ENCODE measurements at places on chromosomes 1 and 21.

- no peak for DNase-seq
Measured at GRCh38 chr1:94951046-94951445, 24.1 kb upstream of the CNN3 start.

DNA sequence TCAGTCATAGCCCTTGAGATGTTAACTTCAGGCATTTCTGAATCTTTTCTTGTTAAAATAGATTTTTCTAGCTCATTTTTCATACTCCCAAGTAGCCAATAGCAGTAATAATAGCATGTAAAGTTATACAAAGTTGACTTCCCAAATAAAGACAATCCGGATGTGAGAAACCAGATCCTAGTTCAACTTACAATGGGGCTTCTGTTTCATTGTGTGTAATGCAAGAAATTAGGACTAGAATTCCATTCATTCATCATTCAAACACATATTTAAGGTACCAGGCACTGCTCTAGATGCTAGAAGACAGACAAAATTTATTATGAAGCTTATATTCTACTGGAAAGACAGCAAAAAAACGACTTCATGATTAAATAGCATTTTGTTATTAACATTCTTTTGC lies 240.3 kb downstream of the OLFM3 start:
- DNase-seq, result no peak

DNA sequence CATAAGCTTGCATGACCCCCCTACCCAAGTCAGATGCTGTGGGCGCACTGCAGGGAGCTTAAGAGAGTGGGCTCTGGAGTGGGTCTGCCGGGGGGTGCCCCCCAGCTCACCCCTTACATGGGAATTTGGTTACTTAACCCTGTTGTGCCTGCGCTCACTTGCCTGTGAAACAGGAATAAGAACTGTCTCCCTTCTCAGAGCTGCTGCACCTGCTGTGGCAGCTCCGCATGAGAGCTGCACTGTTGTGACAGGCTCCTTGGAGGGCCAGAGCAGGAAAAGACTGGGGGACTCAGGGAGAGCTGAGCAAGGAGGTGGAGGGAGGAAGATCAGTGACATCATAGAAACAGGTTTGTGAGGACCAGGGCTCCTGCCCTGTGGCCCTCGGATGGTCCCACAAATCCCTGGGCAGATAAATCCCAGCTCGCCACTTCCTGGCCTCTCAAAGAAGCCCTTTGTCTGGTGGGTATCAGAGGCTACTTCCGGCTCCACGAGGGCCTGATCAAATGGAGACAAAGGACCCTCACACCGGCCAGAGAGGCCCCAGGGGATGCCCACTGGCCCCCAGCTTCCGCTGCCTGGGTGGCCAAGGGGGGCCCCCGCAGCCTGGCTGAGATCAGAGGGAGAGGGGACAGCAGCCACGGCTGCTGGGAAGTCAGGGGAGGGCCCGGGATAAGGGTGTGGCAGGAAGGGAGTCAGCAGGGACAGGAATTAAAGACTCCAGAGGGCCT lies 28.9 kb upstream of the LAPTM5 start:
- DNase-seq, result no peak

DNA sequence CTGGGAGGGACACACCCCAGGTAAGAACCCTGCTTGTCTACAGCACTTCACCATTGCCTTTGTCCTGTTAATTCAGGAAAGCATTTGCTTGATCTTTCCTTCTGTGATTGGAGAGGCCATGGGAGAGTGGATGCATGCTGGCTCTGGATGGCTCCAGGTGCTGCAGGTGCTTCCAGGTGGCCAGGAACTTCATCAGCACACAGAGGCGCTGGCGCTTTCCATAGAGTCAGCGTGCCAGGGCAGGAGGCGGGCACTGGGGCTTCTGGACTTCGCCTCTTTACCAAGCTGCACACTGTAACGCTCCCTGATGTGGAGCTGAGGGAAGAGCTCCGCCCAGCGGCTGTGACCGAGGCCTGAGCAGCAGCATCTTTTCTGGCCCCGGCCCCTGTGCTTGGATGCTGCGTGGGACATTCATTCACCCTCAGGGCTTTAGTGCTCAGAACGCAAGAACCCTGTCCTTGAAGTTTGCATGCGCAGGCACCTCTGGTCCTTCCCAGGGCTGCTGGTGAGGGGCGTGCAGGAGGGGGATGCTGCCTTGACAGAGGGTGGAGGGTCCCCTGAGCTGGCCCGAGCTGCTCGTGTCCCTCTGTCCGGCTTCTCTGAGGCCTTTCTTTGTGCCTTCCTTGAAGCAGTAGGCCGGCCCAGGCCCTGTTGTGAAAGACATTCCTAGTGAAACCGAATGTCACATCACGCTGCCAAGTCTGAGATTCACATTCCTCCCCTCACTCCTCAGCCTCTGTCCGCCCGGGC lies 1.6 kb upstream of the MX2 start:
- DNase-seq, result no peak

GRCh38 chr1:213989002-213989855 lies 1.5 kb downstream of the PROX1 start:
- no peak for DNase-seq

DNA sequence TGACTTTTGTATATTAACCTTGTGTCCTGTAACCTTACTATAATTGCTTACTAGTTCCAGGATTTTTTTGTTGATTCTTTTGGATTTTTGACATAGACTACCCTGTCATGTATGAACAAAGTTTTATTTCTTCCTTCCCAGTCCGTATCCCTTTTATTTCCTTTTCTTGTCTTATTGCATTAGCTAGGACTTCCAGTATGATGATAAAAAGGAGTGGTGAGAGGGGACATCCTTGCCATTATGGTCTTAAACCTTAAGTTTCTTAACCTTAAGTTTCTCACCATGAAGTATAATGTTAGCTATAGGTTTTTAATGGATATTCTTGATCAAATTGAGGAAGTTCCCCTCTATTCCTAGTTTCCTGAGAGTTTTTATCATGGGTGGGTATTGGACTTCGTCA lies 24.5 kb upstream of the TBX19 start:
- DNase-seq, result no peak

DNA sequence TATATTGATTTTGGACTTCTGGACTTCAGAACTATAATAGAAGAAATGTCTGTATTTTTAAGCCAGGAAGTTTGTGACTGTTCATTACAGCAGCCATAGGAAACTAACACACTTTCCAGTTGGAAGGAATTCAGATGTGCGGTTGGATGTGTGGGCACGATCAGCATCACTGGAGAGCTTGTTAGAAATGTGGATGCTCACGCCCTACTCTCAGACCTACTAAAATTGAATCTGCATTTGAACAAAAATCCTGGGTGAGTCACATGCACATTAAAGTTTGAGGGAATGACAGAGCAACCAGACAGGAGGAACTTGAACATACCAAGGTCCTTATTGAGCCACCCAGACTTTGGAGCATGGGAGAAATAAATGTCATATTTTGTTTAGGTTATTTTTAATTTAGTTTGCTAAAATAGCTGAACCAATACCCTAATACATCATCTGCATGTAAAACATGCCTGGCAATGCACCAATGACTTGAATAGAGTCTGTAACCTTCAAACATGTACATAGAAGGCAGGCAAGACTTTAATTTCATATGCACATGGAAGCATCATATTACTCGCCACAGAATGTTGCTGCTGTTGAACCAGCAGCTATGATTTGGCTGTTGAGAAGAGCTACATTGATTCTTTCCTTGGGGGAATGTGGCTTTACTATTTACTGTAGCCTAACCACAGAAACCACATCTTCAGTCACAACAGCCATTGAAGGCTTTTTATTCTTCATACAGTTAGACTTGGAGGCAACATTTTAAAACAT lies 346.2 kb downstream of the BARHL2 start:
- no peak for DNase-seq

DNA sequence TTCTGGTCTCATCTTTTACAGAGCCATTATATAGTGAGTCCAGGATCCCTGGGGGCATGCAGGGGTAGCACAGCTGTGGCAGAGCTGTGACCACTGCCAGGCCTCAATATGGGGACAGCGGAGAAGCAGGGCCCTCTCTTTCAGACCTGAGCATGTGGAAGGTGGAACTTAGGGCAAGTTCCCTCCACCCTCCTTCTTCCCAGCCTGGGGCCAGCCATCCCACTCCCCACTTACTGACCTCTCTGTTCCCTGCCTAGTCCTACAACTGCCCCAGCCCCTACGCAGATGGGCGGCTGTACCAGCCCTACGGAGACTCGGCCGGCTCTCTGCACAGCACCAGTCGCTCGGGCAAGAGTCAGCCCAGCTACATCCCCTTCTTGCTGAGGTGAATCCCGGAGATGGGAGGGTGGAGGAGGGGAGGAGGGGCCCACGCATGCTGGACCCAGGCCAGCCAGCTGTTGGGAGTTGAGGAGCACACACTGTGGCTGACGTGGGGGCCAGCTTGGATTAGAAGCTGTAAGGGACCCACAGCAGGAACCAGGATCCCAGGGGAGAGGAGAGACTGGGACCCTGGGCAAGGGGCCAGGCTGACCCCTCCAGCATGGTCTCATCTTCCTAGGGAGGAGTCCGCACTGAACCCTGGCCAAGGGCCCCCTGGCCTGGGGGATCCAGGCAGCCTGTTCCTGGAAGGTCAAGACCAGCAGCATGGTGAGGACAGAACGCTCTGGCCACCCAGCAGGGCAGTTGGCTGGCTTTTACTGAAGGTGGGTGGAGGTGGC lies 10.7 kb downstream of the PSRC1 start:
- no peak for DNase-seq

- no peak for DNase-seq
Measured at GRCh38 chr1:236455243-236455642, 61.2 kb downstream of the EDARADD start.

- no peak for DNase-seq
Measured at GRCh38 chr1:202058001-202058908, 47.9 kb downstream of the ELF3 start.

DNA sequence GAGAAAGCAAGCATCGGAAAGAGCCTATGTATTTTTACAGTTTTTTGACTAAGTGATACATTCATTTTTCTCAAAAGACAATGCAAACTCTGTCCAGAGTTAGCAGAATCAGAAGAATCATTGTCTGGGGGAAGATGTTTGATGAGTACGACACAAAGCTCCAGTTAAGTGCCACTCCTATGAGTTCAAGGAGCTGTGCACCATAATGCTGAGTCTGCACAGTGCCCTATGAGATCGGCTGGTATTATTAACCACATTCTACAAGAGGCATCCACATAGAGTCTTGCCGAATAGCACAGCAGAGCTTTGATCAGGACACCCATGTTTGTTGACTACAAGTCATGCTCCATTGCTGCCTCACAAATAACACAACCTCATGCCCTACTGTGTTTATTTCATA lies 54.9 kb upstream of the RAP1GAP start:
- DNase-seq, result no peak

- no peak for DNase-seq
Measured at GRCh38 chr1:111846842-111847241, 91.1 kb downstream of the DDX20 start.

DNA sequence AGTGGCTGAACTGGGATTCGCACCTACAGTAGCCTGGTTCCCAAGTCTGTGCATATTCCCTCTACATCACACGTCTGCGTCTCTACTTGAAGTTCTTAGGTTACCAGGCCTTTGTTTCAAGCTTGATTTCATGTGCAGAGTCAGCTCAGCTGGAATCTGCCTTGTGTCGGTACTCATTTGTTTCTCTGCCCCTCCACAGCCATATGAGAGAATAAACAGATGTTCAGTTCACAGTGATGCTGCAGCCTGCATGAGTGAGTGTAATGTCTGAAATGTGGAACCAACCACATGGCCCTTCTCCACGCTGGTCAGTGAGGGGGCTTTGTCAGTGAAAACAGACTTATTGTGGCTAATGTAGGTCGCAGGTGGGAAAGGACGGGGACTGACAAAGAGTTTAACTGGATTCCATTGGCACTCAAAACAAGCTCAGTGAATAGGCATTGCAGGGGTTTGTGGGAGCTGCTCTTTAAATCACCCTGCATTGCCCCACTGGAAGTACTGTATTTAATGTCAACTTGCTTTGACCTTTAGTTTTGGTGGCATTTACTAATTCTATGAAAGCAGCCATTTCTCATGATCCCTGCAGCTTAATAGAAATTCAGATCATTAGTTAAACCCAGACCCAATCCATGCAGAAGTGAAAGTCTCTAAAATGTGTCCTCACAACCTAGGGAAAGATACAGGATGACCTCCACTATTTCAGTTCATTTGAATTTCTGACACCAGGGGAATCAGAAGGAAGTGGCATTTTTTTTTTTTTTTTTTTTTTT lies 136.4 kb upstream of the FAM78B start:
- DNase-seq, result no peak

DNA sequence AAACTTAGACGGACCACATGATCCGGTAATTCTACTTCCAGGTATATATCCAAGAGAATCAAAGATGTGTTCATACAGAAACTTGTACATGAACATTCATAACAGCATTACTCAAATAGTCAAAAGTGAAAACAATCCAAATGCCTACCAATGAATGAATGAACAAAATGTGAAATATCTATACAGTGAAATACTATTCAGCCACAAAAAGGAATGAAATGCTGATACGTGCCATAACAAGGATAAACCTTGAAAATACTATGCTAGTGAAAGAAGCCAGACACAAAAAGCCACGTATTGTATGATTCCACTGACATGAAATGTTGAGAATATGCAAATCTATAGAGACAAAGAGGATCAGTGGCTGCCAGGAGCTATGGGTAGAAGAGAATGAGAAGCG lies 18.3 kb downstream of the TARBP1 start:
- DNase-seq, result no peak

- DNase-seq, result no peak
Measured at GRCh38 chr1:97144527-97144926, 422.9 kb downstream of the PTBP2 start.

DNA sequence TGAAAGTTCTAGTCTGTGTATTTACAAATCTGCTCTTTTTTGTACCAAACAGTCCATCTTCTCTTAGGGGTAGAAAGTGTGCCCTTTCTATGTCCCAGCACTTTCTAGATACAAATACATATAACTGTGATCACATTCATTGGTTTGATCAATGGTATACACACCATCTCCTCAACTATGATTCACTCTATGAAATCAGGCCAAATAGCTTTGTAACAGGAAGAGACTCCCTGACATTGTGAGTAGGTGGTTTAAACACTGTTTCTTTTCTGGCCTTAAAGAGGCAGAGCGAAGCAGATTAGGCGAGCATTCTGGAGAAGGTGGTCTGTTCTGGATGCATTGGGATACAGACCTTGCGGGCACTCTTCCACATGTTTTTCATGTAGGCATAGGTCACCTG lies 39.3 kb upstream of the EXOSC10 start:
- no peak for DNase-seq

GRCh38 chr1:156670791-156671190 lies 6.4 kb downstream of the NES start:
- no peak for DNase-seq

DNA sequence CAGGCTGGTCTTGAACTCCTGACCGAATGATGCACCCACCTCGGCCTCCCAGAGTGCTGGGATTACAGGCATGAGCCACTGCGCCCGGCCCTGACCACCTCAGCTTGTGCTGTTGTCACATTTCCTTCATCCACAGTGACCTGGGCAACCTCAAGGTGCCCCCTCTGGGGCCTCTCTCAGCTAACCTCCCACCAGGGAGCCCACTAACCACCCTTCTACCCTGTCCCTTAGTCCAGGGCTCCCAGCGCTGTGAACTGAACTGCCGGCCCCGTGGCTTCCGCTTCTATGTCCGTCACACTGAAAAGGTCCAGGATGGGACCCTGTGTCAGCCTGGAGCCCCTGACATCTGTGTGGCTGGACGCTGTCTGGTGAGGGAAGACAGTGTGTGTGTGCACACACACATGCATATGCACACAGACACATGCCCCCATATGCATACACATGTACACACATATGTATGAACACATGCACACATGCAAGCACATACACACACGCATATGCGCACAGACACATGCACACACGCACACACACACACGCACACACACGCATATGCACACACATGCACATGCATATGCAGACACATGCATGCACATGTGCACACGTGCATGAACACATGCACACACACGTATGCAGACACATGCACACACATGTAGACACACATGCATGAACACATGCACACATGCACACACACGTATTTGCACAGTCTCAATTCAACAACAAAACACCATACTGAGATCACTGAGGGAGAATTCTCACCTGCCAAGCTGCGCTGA lies 6.2 kb downstream of the ADAMTSL4 start:
- no peak for DNase-seq

All from stimulated activated CD4-positive, alpha-beta T cell treated with anti-CD3 and anti-CD28 coated beads, Interleukin-1b, Interleukin-23, amount 100 ng/mL, for 1 hour (primary cell).